ENCODE measurements at places on chromosomes 7 and 10.

DNA sequence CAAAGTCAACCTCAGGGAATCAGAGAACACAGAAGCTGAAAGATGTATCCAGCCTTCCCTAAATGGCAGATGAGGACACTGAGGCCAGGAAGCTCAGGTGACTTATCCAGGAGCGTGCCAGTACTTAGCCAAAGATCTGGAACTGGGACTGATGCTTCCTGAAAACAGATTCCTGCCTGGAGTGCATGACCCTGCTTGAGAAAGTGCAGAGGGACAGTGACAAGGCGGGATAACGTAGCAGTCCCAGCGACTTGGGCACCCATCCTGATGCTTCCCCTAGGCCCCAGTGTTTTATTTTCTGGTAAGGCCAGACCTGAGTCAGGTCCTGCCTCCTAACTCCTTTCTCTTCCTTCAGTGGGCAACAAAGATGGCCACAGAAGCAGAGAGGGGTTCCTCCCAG lies 48.6 kb downstream of the KIAA1217 start:
- peaks cover 28% of the 10 kb centered on the region for H3K4me1 ChIP-seq
- H3K36me3 ChIP-seq = no peaks in the 10 kb centered on the region
- H3K27ac ChIP-seq = no peak overlapping the region
- no peak overlapping the region for H3K4me3 ChIP-seq

- H3K36me3 ChIP-seq = no peaks in the 10 kb centered on the region
- no peak for DNase-seq
- H3K27me3 ChIP-seq = peaks cover 50% of the 10 kb centered on the region
- no peak overlapping the region for H3K4me3 ChIP-seq
Observed at GRCh38 chr7:1741751-1742554, 71.9 kb downstream of the ELFN1 start.

DNA sequence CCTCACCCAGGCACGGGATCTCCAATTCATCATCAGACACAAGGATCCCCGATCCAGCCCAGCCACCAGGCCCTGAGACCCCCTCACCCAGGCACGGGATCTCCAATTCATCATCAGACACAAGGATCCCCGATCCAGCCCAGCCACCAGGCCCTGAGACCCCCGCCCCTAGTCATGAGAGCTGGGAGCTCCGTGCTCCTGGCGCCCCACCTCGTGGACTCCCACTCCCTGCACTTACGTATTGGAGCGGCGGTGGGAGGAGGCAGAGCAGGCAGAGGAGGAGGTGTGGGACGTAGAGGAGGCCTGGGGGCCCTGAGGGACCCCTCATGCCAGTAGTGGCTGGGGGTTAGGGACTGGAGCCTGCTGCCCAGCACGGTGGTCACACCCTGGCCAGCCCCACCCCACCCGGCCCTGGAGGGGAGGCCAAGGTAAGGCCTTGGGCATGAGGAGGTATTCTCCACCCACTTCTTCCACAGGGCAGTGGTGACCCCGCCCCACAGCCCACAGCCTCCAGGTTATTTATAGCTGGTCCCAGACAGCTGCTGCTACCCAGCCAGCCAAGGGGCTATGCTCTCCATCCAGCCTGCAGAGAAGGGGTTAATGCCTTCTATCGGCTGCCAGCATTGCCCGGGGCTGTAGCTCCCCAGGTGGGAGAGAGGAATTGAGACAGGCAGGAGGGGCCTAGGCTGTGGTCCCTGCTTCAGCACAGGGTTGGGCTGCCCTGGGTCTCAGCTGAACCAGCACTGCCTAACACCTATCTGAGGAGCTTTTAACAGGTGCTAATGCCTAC lies 17.6 kb upstream of the CRHR2 start:
- H3K4me1 ChIP-seq = peaks cover 9% of the 10 kb centered on the region
- H3K4me3 ChIP-seq = no peak overlapping the region
- no peaks in the 10 kb centered on the region for H3K36me3 ChIP-seq
- peaks cover 74% of the 10 kb centered on the region for H3K27me3 ChIP-seq
- no peak overlapping the region for H3K27ac ChIP-seq

DNA sequence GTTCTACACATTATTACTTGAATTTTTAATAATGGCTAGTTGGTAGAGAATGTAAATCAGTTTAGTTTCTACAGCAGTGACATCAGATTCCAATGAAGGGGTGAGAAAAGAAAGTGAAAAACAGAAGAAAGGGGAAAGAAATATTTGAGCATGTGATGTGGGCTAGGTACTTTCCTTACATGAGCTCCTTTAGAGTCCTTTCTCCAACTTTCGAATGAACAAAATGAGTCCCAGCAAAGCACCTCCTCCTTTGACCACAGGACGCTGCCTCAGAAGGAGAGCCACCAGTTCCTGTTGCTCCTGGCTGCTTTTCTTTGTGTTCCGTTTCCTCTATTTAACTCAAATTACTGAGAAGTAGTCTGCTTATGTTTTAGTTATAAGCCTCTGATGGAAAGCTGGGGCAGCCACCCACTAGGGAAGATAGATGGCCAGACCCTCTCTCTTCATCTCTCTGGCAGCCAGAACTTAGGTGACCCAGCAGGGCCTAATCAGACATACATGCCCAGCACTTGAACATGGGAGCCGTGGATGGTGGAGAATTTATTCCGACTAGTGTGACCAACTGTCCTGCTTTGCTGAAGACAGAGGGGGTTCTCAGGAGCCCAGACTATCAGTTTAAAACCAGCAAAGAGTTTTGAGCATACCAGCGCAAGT lies 82.4 kb upstream of the NME8 start:
- H3K27me3 ChIP-seq = 0 out of 2 replicates have a peak, but pooled peaks cover 8% of the 10 kb centered on the region
- no peak for DNase-seq
- H3K4me3 ChIP-seq = no peak overlapping the region
- no peak overlapping the region for H3K27ac ChIP-seq
- no peaks in the 10 kb centered on the region for H3K4me1 ChIP-seq

- no peak for DNase-seq
- no peak overlapping the region for H3K27ac ChIP-seq
- H3K27me3 ChIP-seq = no peaks in the 10 kb centered on the region
- no peak overlapping the region for H3K4me3 ChIP-seq
- no peaks in the 10 kb centered on the region for H3K4me1 ChIP-seq
- no peaks in the 10 kb centered on the region for H3K36me3 ChIP-seq
Observed at GRCh38 chr7:24042028-24042427, 242.0 kb upstream of the NPY start.

DNA sequence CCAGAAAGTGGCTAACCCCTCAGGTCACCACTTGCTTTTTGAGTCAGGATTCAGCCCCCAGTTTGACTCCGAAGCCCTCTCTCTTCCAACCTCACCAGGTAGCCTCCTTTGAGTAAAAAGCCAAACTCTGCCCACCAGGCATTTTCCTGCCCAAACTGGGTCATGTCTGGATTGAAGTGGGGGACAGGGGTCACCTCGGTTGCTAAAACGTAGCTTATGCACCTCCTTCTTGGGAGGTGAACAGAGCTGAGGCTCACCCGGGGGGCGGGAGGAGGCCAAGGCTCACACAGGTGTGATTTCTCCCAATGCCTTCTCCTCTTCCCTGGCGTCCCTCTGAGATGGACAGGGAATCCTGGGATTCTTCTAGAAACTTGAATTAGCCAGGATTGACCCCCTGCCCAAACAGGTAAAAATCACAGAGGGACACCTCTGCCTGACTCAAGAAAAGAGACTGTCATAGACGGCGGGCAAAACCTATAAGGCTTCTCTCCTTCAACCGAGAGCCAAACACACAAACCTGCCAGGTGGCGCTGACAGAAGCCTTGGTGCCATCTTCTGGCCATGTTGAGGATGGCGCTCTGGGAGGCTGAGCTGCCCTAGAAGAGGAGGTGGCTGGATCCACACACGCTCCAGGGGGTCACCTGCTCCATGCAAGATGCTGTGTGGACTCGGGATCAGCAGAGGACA lies 51.6 kb downstream of the PRLHR start:
- H3K4me1 ChIP-seq = no peaks in the 10 kb centered on the region
- peak; percentile 56 for DNase-seq
- no peaks in the 10 kb centered on the region for H3K27me3 ChIP-seq
- no peak overlapping the region for H3K4me3 ChIP-seq
- no peaks in the 10 kb centered on the region for H3K36me3 ChIP-seq

- peaks cover 22% of the 10 kb centered on the region for H3K36me3 ChIP-seq
- DNase-seq = no peak
- no peak overlapping the region for H3K4me3 ChIP-seq
- no peaks in the 10 kb centered on the region for H3K4me1 ChIP-seq
- no peak overlapping the region for H3K27ac ChIP-seq
Observed at GRCh38 chr7:2199528-2199927, 33.2 kb downstream of the MAD1L1 start.

GRCh38 chr7:34675749-34676374 lies 17.8 kb downstream of the NPSR1 start:
- H3K27me3 ChIP-seq = no peaks in the 10 kb centered on the region
- no peak overlapping the region for H3K4me3 ChIP-seq
- H3K36me3 ChIP-seq = no peaks in the 10 kb centered on the region
- DNase-seq = no peak
- no peak overlapping the region for H3K27ac ChIP-seq

GRCh38 chr10:30755441-30755953 lies 125.9 kb upstream of the LYZL2 start:
- H3K4me3 ChIP-seq = no peak overlapping the region
- no peak for DNase-seq
- no peaks in the 10 kb centered on the region for H3K36me3 ChIP-seq
- no peaks in the 10 kb centered on the region for H3K4me1 ChIP-seq

DNA sequence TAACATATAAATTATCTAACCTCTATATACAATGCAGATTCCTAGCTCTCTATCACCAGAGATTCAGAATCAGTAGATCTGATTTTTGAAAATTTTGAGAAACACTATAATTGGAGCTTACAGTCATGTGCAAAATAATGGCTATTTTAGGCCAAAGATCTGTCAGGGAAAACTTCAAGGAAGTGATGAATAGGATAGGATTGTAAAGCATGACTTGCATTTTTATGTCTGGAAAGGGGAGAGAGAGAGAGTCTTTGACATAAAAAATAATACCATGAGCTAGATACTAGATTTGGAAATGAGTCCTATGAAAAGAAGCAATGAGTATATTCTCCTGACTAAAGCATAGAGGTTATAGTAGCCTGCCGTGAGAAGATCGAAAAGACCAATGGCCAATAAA lies 181.1 kb downstream of the SDHAF3 start:
- no peaks in the 10 kb centered on the region for H3K36me3 ChIP-seq
- H3K4me3 ChIP-seq = no peak overlapping the region
- H3K27ac ChIP-seq = no peak overlapping the region
- H3K27me3 ChIP-seq = no peaks in the 10 kb centered on the region
- no peak for DNase-seq
- H3K4me1 ChIP-seq = no peaks in the 10 kb centered on the region

DNA sequence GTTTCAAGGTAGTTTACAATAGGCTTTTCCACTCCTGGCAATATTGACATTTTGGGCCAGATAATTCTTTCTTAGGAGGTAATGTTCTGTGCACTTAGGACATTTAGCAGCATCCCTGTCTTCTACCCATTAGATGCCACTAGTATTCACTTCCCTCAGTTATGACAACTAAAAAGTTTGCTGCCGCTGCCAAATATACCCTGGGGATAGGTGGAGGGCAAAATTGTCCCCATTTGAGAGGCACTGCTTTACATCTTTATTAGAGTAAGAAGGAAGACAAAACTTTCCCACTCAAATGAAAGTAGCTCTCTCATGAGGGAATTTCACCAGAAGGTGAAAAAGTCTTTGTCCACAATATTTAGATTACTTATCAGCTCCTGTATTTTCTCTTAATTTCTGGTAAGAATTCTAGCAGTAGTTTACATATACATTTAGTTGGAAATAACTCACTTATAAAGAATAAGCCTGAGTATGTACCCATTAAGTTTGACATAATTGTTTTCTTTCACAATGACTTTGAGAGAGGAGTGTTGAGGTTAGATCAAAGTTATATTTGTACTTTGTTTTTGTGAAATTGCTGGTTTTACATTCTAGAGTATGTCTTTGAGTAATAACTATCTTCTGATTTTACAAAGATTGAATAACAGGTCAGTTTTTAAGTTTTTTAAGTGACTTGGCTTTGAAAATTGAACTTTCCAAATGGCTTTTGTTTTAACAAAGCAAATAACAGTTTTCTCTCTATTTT lies 46.0 kb downstream of the HELLS start:
- no peaks in the 10 kb centered on the region for H3K36me3 ChIP-seq
- no peak overlapping the region for H3K4me3 ChIP-seq
- H3K27ac ChIP-seq = no peak overlapping the region

DNA sequence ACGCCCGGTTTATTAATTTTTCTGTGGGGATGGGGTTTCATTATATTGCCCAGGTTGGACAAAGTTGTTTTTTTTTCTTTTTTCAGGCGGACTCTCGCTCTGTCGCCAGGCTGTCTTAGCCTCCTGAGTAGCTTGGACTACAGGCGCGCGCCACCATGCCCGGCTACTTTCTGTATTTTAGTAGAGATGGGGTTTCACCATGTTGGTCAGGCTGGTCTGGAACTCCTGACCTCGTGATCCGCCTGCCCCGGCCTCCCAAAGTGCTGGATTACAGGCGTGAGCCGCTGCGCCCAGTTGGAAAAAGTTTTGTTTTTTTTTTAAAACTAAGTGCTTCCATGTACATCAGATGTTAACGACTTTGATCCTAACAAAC lies 542 bp upstream of the ZNF394 start:
- H3K27me3 ChIP-seq = no peaks in the 10 kb centered on the region
- peak overlapping the region; percentile 76 for H3K4me3 ChIP-seq
- no peak overlapping the region for H3K27ac ChIP-seq
- no peak for DNase-seq
- H3K36me3 ChIP-seq = peaks cover 4% of the 10 kb centered on the region

DNA sequence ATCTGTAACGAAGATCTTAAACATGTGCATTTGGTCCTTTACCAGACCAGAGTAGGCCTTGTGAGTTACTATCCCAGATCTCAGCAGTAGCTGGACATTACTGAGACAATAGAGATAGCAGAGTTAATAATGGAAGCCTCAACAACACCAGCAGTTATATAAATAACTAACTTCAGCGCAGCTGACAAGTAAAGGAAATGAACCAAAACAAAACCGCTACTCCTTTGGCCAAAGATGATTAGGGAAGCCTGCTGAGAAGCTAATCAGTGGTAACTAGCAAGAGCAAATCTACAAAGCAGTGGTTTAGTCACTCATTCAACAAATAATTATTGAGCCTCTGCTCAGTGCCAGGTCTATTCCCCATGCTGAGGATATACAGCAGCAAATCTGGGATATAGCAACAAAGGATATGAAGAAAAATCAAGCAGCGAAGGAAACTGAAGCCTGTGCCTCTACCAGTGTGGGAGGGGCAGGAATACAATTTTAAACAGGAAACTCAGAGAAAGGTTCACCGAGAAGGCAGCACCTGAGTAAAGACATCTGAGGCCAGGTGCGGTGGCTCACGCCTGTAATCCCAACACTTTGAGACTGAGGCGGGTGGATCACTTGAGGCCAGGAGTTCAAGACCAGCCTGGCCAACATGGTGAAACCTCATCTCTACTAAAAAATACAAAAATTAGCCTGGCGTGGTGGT lies 103.6 kb downstream of the ELMO1 start:
- H3K36me3 ChIP-seq = no peaks in the 10 kb centered on the region
- H3K4me3 ChIP-seq = no peak overlapping the region
- DNase-seq = no peak
- H3K27me3 ChIP-seq = peaks cover 28% of the 10 kb centered on the region

DNA sequence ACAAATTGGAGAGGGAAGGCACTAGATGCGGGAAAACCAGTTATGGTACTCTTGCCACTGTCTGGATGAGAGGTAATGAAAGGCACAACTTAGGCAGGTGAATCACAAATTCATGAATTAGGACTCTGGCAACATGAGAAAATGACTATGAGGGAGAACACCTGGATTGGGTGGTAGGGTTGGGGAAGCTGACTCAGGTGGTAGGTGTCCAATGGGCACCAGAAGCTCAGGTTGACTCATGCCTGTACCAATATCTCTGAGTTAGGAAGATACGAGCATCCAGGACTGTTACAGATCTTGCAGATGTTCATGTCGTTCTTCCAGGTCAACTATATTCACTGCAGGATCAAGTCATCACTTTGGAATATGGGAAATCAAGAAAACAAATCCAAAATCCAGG lies 56.7 kb downstream of the NPY start:
- DNase-seq = no peak
- no peak overlapping the region for H3K4me3 ChIP-seq
- H3K27ac ChIP-seq = no peak overlapping the region
- H3K4me1 ChIP-seq = no peaks in the 10 kb centered on the region
- H3K36me3 ChIP-seq = no peaks in the 10 kb centered on the region

All from PC-9 (cell line).